ENCODE measurements at places on chromosomes 7 and 10. TPM values are rescaled to one million over a fixed set of nuclear protein-coding genes. Genes with fewer than 3 reads are reported as not detected.

- no peak for DNase-seq
Measured at GRCh38 chr7:139725077-139725476, 52.7 kb downstream of the HIPK2 start.

Gene CDNF
- polyA plus RNA-seq: 1.3 TPM

DNA sequence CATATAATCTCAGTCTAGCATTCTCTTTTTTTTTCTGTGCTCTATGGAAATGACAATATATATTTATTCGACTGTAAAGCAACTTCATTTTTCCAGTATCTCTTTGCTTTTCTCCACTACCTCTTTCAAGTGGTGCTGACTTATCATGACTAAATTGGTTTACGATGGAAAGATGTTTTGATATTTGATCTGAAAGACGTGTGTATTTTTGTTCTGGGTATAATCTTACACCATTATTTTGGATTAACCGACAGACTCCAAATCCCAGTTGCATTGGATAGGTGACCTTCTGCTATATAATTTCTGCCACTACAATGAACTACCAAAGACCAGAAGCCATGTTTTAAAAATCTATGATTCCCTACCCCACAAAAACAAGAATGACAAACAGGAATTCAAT lies 380.5 kb upstream of the NFE2L3 start:
- no peak for DNase-seq

GRCh38 chr10:128780156-128780761 lies 654.0 kb upstream of the MKI67 start:
- no peak for DNase-seq

Gene RARRES2
- polyA plus RNA-seq: not detected

GRCh38 chr10:119051775-119052174 lies 22.3 kb downstream of the NANOS1 start:
- DNase-seq: no peak

Gene SKIDA1
- not detected for polyA plus RNA-seq

DNA sequence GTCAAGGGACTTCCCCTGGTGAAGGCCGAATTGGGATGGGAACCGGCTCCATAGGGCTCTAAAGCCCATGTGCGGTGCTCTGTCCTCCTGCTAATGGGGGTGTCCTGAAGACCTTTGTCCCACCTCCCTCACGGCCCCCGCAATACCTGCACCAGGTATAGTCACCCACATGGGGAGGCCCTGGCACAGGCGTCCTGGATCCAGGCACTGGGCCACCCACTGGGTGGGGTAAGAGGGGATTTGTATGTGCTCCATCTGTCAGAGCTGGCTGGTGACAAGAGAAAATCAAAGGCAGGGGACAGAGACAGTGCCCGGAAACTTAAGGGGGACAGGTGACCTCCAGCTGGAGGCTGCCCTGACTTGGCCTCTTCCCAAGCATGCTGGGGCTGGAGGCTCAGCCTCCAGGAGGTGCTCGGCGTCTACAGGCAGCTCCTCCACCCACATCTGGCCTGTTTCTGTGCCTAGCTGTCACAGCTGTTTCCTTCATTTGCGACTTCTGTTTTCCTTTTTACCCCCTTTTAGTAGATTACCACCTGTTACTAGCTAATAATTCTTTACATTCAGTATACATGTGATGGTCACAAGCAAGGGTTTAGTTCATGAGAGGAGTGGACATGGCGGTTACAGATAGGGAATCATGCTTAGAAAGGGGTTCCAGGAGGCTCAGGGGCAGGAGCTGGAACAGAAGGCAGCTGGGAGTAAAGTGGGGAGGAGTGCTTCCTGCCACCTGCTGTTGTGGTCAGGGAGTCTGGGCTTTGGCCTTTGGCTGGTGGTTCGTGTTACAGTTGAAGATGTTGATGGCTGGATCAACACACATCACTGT lies 2.3 kb upstream of the CUZD1 start:
- DNase-seq: no peak

- DNase-seq: no peak
Measured at GRCh38 chr10:44954042-44954441, 5.6 kb upstream of the RASSF4 start.

GRCh38 chr10:120121768-120122167 lies 229.2 kb downstream of the SEC23IP start:
- DNase-seq: no peak

- DNase-seq: peak; percentile 7
Measured at GRCh38 chr7:157276091-157276561, 60.7 kb upstream of the DNAJB6 start.

DNA sequence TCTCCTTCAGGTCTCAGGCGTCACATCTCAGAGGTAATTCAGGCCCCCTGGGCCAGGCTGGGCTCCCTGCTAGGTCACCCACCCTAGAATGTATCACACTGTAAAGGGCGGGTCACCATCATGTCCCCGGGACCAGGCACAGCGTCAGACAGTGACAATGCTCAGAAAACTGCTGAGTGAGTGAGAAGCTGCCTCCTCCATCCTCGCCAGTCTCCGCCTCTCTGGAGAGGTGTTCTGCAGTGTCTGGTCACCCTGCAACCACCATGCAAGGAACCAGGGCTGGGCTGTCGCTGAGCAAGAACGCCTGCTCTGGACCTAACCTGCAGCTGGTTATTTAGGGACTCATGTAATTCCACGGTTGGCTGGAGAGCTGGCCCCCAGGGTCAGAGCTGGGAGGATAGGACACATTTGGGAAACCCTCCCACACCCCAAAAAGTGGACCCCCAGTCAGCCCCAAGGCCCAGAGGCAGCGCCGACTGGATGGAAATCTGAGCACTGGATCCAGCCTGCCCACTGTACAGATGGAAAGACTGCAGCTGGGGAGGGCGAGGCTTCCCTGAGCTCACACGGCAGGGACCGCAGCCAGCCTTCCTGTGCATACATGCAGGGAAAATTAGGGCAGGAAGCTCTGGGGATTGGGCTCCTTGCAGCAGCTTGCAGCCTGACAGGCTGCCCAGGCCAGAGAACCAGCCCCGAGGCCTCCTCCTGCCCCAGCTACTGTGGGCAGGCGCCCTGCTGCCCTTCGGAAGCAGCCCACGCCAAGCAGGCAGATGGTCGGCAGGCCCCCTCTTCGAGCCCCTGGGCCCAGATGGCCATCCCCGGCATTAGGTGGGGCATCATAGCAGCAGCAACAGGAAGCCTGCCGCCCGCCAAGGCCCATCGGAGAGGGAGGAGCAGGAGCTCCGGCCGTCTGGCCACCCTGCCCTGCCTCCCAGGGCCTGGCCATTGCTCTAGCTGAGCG lies 105.4 kb upstream of the ZMIZ1 start:
- no peak for DNase-seq

GRCh38 chr7:91660734-91661356 lies 219.7 kb downstream of the MTERF1 start:
- DNase-seq: no peak

- DNase-seq: no peak
Measured at GRCh38 chr10:818010-818409, 113.5 kb downstream of the LARP4B start.

Gene DDC
- polyA plus RNA-seq: not detected

DNA sequence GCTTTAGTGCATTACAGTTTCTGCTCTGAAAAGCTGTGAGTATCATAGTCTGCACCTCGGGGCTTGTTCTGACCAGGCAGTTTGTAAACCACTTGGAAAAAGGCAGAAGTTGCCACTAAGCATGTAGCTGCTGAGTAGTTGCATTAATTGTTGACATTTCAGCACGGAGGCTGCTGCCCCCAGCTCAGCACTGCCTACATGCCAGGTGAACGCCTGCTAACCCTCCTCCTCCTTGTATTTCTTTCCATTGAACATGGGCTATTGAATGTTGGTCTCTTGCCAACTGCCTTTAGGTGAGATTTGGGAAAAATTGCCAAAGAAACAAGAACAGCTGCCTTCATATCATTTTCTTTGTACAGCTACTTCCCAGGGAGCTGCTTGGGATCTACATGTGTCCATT lies 164.2 kb downstream of the RAPGEF5 start:
- no peak for DNase-seq

DNA sequence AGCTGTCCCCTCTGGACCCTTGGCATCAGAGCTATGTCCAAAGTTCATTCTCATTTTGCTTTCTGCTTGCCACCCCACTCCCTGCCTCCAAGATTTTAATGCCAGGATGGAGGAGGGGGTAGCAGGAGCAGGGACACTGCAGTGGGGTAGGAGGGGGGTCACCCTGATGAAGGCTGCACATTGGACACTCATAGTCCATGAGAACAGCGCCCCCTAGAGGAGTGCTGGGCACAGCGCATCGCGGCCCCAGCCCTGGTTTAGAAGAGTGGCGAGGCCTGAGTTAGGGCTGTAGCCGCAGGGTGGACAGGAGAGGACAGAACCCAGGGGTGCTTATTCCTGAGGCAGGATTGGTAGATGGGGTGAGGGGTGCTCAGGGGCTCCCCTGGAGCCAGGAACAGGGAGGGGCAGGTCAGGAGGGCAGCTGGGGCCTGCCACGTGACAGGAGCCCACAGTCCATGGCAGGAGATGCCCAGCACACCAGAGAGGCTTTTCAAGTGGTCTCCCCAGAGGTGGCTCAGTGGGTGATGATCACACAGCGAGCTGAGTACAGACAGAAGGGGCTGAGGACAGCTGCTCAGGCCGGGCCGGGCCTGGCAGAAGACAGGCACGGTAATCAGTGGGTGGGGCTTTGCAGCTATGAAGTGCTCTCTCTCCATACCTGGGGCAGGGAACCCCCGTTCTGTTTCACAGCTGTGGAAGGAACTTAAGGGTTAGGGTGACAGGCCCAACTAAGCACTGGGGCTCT lies 71.4 kb downstream of the NEURL1 start:
- no peak for DNase-seq

DNA sequence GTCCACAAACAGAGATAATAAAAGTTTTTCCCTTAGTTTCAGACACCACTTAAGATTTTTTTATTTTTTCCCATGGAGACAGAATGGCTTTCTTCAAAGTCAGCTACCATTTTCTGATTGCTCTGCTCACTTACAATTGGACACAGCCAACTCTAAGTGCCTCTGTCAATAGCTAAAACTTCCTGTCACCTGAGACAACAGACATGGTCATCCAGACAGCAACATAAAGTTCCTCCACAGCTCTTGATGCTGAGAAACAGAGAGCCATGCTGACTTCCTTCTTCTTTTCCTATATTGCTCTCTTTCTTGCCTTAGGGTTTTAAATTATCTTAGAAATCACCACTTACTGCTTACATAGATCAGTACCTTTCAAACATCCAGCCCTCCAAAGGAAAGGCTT lies 12.0 kb downstream of the ZNF800 start:
- no peak for DNase-seq

Data from immature natural killer cell (primary cell).